ENCODE measurements at places on chromosomes 7 and 10. TPM values are rescaled to one million over a fixed set of nuclear protein-coding genes. Genes with fewer than 3 reads are reported as not detected.

The AGAP4 gene
- total RNA-seq, result 22.7 TPM

The TUBAL3 gene
- total RNA-seq, result not detected

The CXCL12 gene
- total RNA-seq, result not detected

DNA sequence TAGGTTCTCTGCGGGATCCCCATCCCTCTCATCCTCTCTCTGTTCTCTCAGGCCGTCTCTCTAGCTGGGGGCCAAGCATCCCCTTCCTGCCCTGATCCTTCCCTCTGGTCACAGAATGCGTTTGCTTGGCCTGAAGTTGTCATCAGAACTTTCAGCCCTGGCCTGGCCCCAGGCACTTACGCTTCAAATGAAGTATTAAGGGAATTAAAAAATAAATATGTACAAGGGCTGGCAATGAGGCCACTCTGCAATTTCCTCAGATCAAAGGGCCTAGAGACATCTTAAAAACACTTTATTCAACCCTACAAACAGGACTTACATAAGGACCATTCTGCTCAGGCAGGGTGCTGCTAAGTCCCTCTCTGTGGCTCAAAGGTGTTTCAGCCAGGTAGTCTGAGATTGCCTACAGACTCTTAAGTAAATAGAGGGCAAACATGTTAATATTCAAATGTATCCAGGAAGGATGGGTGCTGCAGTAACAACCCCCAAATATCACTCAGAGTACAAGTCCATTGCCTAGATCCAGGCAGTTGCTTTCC, 16.0 kb downstream of the SFTPD start:
- no peak for DNase-seq

- DNase-seq, result no peak
These were observed 144.1 kb downstream of the HERPUD2 start for GRCh38 chr7:35550831-35551230.
